WTC11 (cell line): ENCODE measurements at places on chromosomes 2 and 18. TPM values are rescaled to one million over a fixed set of nuclear protein-coding genes. Genes with fewer than 3 reads are reported as not detected.

The YIPF4 gene
- total RNA-seq = 23.0 to 24.8 TPM (median 24.5 TPM) in 3 replicates

The LAMA1 gene
- 50.7 to 60.7 TPM (median 58.2 TPM) in 3 replicates for total RNA-seq

The ARHGAP25 gene
- 2.6 to 3.4 TPM (median 2.9 TPM) in 3 replicates for total RNA-seq

The SCYGR5 gene
- not detected in 3 replicates for total RNA-seq

The CCL20 gene
- total RNA-seq = not detected in 3 replicates

DNA sequence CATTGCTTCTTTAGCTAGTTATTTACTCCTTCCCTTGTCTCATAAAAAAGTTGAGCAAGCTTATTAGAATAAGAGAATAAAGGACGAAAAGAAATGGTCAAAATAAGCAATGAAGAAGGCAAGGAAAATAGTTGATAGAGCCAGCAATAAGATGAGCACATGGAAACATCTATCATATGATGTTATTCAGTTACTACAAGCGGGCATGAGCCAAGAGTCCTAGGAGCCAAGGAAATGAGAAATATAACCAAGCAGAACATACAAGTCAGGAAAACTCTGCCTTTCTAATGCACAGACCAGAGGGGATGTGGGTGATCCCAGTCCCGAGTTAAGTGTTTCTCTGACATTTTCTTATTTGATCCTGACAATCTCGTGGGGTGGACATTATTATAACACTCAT, 33.9 kb downstream of the INO80C start:
- DNase-seq = no peak

DNA sequence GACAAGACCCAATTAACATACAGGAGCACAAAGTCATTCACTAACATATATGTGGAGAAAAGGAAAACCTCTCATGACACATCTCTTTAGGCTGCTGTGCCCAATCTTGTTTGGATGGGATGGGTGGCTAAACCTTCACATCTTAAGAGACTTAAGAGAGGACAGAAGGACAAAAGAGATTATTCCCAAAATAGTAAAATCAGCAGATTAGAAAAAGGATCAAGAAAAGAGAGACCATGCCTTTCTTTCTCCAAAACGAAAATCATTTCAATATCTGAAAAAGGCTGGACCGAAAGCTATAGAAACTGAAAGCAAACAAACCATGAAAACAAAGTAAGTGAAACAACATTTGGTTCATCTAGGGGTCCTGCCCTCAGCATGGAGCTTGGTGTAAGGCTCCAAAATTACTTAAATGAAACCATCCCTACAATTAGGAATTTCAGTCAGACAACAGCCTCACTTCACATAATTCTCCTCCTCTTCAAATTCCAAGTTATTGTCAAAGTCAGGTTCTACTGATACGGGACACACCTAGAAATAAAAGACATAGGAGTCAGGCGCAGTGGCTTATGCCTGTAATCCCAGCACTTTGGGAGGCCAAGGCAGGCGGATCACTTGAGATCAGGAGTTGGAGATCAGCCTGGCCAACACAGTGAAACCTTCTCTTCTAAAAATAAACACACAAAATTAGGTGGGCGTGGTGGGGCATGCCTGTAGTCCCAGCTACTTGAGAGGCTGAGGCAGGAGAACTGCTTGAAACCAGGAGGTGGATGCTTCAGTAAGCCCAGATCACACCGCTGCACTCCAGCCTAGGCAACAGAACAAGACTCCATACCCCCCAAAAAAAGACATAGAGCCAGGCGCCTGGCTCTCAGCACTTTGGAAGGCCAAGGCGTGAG, 5.2 kb downstream of the STARD7 start:
- no peak for DNase-seq

DNA sequence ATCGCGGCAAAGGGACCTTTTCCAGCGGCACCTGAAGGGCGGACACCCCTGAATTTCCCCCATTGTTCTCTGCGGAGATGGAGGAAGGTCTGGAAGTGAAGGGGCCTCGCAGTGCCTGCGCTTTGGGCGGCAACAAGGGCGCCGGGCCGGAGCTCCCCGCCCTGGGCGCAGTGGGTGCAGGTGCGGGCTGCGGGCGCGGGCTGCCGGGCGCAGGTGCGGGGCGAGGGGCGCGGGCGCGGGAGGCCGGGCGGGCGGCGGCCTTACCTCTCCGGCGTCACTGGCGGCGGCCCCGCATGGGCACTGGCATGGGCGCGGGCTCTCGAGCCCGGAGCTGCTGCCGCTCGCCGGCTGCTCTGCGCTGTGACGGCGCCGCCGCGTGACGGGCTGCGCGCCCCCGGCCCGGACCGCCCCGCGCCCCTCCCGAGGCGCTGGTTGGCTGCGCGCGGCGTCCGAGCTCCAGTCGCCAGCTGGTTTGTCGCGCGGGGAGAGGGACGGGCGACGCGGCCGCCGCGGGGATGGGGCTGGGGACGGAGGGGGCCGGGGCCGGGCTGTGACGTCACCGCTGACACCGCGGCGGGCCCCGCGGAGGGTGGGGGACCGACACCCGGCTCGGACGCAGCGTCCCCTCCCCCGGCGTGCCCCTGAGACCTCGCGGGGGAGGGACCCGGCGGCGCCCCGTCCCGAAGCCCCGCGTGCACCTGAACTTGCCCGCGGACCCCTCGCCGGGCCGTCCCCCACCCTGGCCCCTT, at the start of gene KIF1A:
TSS of gene KIF1A (minus strand) at position 362 of the 749 bp plus-strand sequence. CDS start 22,467 bp downstream, outside the sequence.
- DNase-seq = peak; percentile 80

GRCh38 chr2:74317701-74318100, 25.5 kb downstream of the SLC4A5 start:
- no peak for DNase-seq

DNA sequence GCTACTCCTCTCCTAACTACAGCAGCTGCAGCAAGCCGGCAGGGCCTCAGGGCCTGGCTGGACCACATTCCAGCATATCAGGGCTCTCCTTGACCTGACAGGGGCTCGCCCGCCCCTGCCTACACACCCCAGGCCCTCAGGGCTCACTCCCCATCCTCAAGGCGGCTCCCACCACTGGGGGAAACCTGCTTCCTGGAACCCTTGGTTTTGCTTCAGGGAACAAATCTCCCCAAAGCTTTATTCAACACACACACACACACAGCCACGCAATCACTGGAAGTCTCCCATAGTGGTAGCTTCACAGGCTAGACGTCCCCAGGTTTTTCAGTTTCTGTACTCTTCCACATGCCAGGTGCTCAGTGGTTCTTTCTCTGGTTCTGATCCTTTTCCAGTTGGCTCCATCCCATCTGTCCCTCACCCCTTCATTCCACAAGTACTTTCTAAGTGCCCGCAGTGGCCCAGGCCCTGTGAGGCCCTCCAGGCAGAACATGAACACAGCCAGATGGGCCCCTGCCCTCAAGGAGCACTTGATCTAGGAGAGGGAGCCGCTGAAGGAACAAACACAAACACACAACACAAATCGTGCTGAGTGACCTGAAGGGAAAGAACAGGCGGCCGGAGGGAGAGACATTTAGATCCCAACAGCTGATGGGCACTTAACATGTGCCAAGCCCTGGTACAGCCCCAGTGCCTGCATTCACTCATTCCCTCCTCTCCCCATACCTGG, 51.1 kb downstream of the TNS1 start:
- no peak for DNase-seq

- DNase-seq = no peak
Measured at GRCh38 chr2:55609938-55610578, 7.4 kb downstream of the PPP4R3B start.

DNA sequence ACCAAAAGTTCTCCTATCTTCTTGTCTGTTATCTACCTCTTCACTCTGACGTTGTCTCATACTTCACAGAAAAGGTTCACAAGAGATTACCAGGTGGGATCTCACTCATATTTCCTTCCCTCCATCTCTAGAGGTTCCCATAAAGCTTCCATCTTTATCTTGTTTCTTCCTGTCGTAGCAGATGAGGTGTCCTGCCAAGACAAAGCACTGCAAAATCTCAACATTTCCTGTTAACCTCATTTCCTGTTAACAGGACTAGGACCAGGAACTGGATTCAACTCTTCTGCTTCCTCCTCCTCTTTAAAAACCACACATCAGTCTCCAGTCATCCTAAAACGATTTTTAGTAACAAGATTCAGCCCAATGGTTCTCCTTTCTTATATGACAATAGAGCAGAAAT, 512.8 kb upstream of the NRP2 start:
- no peak for DNase-seq
